ENCODE measurements at places on chromosomes 16 and 17.

DNA sequence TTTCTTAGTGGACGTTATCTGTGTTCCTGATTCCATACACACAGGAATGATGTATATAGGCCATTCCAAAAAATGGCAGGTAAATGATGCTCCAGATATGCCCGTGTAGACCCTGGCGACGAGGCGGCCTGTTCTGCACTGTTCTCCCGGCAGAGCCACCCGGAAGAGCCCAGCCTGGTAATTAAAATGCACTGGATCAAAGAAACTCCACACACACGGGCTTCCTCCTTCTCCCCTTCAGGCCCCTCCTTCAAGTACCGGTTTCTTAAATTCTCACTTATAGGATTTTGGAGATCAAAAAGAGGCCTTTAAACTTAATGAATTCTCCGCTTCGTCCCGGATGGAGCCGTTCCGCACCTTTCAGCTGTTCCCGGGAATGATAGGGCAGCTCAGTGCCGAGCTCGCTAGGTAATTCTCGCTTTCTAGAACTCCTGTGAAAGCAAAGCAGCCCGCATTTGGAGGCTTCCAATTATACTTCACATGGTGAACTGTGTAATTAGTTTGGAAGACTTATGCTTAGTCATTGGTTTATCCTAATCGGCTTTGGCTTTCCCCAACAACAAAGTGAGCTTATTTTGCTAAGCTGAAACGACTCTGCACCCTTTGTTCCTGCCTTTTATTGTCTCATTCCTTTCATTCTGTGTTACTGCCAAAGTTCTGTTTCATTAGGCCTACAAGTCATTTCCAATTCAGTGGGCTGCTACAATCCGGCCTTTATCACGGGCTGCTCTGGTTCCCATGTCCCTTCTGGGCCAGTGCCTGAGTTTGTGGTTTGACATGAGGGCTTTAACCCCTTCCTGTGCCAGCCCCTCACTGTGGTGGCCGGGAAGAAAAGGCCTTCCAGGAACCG is 150.0 kb downstream of the MSI2 start:
- DNase-seq, result no peak

GRCh38 chr17:36027761-36028160 is 10.0 kb upstream of the CCL23 start:
- DNase-seq, result no peak

GRCh38 chr17:75979705-75980187 is 706 bp downstream of the TEN1 start:
- no peak for DNase-seq

GRCh38 chr17:66976781-66977201 is 12.3 kb downstream of the CACNG4 start:
- no peak for DNase-seq

DNA sequence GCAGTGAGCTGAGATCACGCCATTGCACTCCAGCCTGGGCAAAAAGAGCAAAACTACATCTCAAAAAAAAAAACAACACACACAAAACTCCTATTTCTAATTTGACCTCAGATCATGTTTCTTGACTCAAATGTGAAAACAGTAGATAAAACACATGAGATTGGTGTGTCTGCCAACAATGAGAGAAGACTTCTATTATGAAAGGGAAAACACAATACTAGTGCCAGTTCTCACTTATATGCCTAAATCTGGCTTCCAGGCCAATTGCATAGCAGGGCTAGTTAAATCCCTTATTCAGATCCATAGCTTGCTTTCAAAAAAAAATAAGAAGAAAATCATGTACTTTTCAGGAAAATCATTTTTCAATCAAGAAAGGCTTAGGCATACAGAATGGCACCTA is 39.4 kb downstream of the AP1G1 start:
- no peak for DNase-seq

- DNase-seq, result peak; percentile 84
Observed at GRCh38 chr17:79612468-79613194, 1.8 kb upstream of the RBFOX3 start.

GRCh38 chr17:10803830-10804475 is at the start of gene TMEM238L:
Gene TMEM238L (minus strand): TSS chr17:10804099. CDS start chr17:10803963, 136 bp downstream.
- no peak for DNase-seq

- no peak for DNase-seq
Observed at GRCh38 chr17:19399750-19400450, 11.1 kb upstream of the RNF112 start.

DNA sequence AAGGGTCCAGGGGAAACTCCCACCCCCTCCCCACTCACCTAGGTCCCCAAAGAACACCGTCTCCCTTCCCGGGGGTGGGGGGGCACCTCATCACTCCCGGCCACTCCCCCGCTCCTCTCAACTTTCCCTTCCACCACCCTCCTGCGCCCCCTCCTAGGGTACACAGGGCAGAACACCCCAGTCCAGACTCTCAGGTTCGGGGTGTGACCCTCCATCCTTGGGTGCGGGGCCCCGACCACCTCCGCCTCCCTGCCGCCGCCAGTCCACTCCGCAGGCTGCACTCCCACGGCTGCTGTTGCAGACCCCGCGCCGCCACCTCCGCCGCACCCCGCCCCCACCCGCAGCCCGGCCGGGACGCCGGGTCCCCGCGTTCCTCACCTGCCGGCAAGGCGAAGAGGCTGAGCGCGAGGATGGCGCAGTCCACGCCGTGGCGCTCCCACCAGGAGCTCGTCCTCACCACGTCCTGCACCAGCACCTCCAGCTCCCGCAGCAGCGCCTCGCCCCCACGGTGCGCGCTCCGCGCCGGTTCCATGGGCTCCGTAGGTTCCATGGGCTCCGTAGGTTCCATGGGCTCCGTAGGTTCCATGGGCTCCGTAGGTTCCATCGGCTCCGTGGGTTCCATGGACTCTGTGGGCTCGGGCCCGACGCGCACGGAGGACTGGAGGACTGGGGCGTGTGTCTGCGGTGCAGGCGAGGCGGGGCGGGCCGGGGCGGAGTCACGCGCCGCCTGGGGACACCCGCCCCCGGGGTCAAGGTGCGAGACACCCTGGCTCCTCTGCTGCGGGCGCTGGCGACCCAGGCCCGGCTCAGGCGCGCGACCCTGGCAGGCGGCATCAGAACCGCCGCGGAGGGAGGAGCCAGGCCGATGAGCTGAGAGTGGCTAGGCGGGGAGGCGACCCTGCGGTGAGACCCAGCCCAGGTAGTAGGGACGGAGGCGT is at the start of gene FADS6:
Gene FADS6, minus strand, starts transcription at position 660 of the 938 bp plus-strand sequence. Its CDS starts 38 bp downstream, at position 622.
- no peak for DNase-seq

- DNase-seq, result no peak
Observed at GRCh38 chr16:5054876-5055865, 10.6 kb downstream of the C16orf89 start.

- no peak for DNase-seq
Observed at GRCh38 chr17:4747847-4748246, 8.1 kb upstream of the CXCL16 start.

GRCh38 chr17:40956401-40957254 is 10.1 kb downstream of the KRT39 start:
- DNase-seq, result peak; percentile 71

Measured in urothelium cell line (cell line).